Psoas muscle (tissue), 8 donors: ENCODE measurements at places on chromosomes 2 and 18. TPM values are rescaled to one million over a fixed set of nuclear protein-coding genes. Genes with fewer than 3 reads are reported as not detected.

The REEP1 gene
- 16.1 TPM for total RNA-seq

GRCh38 chr2:149492923-149493322 is 94.7 kb downstream of the MMADHC start:
- no peak for DNase-seq

GRCh38 chr2:203739351-203739750 is 32.9 kb downstream of the CD28 start:
- no peak for DNase-seq

DNA sequence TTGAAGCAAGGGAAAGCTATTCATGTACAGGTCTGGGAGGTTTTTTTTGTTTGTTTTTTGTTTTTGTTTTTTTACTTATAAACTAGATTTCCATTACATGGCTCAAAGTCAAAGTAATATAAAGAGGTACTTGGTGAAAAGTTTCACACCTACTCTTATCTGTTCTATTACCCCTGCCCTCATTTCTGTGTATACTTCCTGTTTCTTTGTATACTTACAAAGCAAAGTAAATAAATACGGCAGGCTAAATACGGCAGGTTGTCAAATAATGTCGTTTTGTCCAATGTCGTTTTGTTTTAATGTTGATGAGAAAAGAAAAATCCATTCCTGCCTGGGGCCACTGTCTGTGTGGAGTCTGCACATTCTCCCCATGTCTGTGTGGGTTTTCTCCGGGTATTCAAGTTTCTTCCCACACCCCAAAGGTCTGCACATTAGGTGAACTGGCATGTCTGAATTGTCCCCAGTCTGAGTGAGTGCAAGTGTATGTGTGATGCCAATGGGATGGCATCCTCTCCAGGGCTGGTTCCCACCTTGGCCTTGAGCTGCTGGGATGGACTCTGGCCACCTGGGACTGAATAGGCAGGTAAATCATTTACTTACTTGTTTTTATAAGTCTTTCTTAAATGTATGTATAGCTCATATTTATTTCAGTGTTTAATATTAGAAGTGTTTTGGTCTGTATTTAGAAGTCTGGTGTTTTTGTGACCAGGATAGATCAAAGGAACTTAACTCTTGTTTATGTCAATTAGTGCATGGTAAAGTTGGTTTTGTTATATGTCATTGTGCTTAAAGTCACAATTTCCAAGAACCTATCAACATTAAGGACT is 13.4 kb downstream of the STAMBP start:
- no peak for DNase-seq

GRCh38 chr2:139201516-139201915 is 421.3 kb upstream of the NXPH2 start:
- no peak for DNase-seq

GRCh38 chr2:12700989-12701388 is 15.7 kb upstream of the TRIB2 start:
- no peak for DNase-seq

DNA sequence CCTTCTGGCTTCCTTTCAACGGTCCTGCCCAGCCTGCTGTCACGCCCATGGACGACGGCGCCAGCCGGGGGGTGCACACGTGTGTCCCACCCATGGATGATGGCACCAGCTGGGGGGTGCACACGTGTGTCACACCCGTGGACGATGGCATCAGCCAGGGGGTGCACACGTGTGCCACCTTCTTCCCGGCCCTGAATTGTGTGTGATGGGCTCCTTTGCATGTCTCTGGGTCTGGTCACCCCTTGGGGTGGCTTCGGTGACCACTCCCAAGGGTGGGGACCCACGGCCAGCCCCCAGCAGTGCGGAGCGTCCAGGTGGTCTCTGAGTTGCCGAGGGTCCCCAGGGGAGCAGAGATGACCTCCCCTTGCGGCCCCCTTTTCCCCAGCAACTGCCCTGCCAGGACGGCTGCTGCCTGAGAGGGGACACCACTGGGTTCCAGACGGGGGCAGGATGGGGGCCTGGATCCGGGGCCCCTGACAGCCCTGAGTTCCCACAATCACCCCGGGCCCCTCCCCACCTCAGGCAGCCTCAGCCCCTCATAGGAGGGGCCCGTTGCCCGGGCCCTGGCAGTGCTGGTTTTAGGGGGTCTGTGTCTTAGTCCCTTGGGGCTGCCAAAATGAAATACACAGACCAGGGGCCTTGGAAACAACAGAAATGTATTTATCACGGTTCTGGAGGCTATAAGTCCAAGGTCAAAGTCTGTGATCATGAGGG is 9.4 kb downstream of the NEU4 start:
- DNase-seq, result no peak

The MERTK gene
- total RNA-seq, result 1.9 TPM

DNA sequence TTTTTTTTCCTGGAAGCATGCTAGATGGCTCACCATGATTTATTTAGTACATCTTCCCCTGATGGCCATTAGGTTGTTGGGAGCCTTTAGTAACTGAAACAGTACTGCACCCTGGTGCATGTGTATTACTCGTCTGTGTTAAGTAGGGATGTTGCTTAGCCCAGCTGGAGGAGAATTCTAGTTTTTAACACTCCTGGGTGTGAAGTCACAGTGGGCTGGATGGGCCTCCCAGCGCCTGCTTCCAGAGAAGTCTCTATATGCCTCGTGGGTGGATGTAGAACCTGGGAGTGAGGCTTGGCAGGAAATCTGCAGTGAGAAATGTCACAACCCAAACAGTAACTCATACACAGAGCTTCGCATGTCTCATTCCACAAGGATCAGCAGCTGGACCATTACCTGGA is 28.9 kb upstream of the NT5DC4 start:
- no peak for DNase-seq

- no peak for DNase-seq
Observed at GRCh38 chr2:186480991-186481390, 5.1 kb upstream of the ZC3H15 start.

GRCh38 chr2:165238295-165238694 is 919 bp upstream of the SCN2A start:
- DNase-seq, result no peak

DNA sequence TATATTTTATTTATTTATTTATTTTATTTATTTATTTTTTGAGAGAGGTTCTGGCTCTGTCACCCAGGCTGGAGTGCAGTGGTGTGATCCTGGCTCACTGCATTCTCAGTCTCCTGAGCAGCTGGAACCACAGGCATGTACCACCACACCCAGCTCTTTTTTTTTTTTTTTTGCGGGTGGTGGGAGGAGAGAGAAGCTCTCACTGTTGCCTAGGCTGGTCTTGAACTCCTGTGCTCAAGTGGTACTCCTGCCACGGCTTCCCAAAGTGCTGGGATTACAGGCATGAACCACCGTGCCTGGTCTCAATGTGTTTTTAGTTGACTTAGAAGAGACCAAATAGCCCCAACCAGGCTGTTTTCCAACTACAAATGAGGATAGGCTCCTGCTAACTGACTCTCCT is 80.7 kb downstream of the PDCL3 start:
- DNase-seq, result no peak

The LIMS3 gene
- 6.4 TPM for total RNA-seq

GRCh38 chr2:234559609-234560008 is 62.7 kb upstream of the ARL4C start:
- DNase-seq, result no peak

DNA sequence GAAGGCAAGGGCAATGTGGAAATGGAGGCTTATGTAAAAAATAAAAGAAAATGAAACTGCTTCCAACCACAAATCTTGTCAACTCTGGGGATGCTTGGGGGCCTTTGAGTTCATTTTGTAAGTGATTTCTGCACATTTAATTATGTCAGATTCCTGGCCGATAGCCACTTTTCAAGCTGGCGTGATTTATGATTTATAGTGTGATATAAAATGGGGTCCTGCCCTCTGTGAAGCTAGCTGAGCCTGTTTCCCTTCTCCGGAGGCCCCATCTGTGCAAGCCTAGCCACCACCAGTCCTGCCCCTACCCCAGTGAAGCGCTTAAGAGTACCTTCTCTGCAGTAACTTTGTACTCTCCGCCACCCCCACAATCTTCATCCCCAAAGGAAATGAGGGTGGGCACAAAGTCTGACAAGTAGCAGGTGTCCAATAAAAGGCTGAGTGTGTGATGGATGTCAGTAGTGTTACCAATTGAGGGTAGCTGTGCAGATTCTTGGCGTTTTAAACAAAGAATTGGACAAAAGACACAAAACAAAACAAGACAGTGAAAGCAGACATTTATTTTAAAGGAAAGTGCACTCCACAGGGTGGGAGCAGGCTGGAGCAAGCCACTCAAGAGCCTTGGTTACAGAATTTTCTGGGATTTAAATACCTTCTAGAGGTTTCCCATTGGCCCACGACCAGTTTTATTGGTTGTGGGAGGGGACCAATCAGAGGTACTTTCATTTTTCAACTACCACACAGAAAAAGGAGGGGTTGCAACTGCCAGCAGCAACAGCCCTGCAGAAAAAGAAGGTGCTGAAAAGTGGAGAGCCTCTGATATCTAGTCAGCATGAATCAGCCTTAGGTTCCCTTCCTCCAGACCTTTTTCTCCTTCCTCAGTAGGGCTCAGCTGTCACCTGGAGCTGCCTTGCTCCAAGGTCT is 39.0 kb upstream of the SIX3 start:
- no peak for DNase-seq

DNA sequence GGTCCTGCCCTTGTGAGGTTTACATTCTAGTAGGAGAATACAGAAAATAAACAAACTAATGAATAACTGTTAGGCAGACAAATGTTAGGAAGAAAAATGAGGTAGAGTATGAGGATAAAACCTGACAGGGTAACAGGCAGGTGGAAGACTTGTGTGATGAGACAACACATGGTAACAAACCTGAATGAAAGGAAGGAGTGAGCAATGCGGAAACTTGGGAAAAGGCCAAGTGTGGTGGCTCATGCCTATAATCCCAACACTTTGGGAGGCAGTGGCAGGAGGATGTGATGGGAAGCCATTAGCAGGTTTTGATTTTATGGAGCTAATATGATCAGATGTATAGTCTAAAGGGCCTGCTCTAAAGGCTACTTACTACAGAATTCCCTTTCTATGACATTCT is 74.2 kb downstream of the INO80D start:
- DNase-seq, result no peak

The MC5R gene
- total RNA-seq, result not detected

The MALL gene
- 4.7 TPM for total RNA-seq

- DNase-seq, result no peak
Observed at GRCh38 chr2:176104316-176105077, 2.6 kb upstream of the HOXD11 start.

DNA sequence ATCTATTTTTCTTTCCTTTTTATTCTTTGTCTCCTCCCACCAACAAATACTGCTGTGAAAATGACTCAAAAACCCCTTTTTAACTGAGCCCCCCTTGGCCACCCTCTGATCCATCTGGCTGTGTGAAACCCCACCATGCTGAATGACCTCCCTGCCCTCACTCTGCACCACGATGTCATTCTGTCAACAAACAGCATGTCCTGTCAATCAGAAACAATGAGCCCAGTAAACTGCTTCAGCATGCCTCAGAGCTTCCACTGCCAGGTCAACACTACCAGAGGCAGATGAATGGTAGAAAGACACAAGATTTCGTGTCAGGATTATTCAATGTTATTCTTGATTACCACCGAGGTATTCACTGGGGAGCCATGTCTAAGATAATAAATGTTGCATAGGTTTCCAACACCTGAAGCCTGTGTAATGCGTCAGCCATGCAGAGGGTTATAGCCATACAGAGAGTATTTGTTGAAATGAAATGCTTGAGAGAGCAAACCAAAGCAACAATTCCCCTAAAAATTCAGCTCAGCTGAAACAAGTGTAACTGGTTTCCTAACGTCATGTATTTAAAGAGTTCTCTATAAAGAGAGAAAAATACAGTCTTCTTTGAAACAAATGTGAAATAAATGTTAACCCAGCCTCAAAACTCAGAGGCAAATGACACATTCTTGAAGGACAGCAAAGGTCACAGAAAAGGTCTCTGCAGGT is 76.7 kb downstream of the LRP2 start:
- no peak for DNase-seq

DNA sequence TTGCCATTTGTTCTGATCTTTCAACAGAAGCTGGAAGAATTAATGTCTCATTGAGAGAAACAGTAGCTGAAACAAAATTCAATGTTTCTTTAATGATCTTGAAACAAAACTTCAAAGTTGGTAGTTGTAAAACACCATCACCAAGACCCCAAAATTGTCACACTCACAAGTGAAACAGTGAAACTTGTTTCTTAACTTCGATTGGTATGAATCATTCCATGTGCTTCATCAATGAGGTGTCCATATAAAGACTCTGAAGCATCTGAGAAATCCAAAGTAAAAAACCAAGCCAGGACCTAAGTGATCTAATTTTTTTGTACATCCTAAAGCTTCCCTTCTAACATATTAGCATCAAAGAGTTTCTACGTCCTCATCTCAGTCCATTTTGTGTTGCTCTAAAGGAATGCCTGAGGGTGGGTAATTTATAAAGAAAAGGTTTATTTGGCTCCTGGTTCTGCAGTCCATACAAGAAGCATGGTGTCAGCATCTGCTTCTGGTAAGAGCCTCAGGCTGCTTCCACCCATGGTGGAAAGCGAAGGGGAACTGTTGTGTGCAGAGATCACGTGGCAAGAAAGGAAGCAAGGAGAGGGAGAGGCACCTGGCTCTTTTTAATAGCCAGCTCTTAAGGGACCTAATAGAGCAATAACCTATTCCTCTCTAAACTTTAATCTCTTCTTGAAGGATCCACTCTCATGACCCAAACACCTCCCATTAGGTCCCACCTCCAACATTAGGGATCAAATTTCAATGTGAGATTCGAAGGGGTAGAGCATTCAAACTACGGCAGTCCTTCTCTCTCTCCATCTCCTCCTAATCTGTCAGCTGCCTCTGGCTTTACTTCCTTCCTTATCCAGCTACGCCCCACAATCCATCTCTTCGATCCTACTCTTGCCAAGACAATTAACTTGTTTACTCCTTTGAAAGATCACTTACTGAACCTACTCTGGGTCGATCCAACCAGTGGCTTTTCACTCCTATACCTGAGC is 20.7 kb upstream of the TLK1 start:
- no peak for DNase-seq

GRCh38 chr18:76687304-76687962 is 134.9 kb upstream of the ZNF236 start:
- DNase-seq, result no peak

GRCh38 chr2:23380562-23381065 is 4.4 kb upstream of the KLHL29 start:
- no peak for DNase-seq

DNA sequence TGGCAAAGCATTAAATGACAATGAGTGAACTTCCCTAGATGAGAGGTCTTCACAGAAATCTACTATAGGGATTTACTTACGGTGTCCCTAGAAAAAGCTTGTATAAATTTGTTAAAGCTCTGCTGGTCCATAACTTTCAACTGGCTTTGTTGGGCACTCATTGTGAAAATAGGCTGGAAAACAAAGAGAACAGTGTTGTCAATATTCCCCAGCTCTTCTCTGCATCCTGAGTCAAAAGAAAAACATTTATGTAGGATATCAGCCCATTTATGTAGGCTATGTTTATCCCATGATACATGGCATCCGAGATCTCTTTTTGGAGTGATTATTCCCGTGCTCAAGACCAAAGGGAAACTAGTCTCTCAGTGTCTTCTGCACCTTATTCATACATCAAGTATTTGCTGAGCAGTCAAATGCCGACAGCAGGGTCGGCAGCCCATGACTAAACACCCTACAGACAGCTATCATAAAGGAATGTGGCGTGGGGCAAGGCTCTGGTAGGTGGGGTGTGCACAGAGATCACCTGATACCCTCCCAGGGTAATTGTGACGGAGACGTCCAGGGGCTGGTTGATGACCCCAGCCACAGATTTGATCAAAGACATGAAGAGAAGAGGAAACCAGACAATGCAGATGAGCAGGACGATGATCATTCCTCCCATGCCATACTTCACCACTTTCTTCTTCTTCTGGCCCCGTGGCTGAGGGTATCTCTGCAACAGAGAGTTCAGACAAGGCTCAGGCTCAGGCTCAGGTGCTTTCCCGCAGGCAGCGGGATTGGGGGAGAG is 155.9 kb downstream of the NAPG start:
- no peak for DNase-seq
